Heart left ventricle (tissue), 16 donors: ENCODE measurements at places on chromosomes 3 and 15. TPM values are rescaled to one million over a fixed set of nuclear protein-coding genes. Genes with fewer than 3 reads are reported as not detected.
A peak's percentile ranks its signal among the peaks of the same experiment; 100 is the strongest.

GRCh38 chr3:25471081-25471768 lies 43.2 kb downstream of the RARB start:
- peaks cover 61% of the 10 kb centered on the region for H3K4me1 ChIP-seq
- peak overlapping the region; percentile 32 for H3K4me3 ChIP-seq
- H3K36me3 ChIP-seq: no peaks in the 10 kb centered on the region

AEN gene
- polyA plus RNA-seq: 21.8 TPM

DNA sequence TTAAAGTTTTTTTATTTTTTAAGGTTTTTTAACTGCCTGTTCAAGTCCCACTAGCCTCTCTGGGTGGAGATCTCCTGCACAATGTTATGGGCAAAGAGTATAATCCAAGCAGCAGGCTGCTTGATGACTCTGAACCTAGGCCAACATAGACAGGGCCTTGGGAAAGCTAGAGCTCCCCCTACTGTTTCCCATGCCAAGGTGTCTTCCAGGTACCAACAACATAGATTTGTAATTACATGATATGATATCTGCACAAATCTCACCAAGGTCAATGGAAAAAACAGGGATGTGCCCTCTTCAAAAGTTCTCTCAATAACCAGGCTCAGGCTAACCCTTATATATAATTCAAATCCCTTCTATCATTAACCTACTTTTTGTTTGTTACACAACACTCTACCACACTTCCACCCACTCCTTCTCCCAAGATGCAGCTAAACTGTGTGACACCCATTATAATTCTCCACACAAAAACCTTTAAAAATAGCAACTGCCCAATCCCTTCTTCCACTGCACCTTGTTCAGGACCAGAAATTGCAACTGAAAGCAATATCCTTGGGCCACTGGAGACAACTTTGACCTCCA lies 43.8 kb downstream of the RBM15B start:
- peaks cover 69% of the 10 kb centered on the region for H3K36me3 ChIP-seq
- no peaks in the 10 kb centered on the region for H3K27me3 ChIP-seq
- H3K27ac ChIP-seq: no peak overlapping the region
- H3K4me1 ChIP-seq: no peaks in the 10 kb centered on the region

- no peaks in the 10 kb centered on the region for H3K36me3 ChIP-seq
- DNase-seq: no peak
- H3K27ac ChIP-seq: no peak overlapping the region
- peak overlapping the region; percentile 98 for H3K4me3 ChIP-seq
Measured at GRCh38 chr3:58334506-58334884, 1.8 kb downstream of the PXK start.

DNA sequence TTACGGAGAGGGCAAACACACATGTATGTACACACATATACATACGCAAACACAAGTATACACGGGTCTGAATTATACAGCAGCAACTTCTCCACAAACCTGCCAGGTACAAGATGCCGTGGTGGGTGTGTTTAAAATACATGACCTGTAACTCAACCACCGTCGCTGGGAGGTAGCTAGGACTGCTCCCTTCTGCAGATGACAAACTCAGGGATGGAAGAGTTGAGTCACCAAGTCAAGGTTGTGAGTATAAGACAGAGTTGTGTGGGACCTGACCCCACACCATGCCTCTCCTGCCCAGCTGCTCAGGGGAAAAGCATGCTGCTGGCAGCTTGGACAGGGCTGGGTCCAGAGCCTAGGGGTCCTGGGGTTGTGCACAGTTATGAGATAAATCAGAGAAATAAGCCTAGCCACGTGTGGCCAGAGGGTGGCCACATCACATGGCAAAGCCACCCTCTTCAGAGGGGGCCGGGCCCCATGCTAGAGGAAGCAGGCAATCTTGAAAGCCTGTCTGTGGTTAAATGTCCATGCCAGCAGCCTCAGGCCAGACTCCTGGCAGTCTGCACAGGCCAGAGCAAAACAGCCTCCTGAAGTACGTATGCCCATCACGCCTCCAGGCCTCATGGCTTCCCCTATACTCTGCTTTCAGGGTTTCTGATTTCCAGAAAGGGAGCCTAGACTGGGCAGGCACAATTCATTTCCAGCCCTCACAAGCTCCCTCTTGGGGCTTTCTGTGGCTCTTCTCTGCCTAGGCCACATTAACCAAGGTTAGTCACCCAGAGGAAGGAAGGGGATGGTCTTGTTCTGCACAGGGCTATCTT lies 107.7 kb upstream of the RPL32 start:
- no peak for DNase-seq
- H3K4me1 ChIP-seq: peaks cover 16% of the 10 kb centered on the region
- H3K4me3 ChIP-seq: no peak overlapping the region
- H3K36me3 ChIP-seq: no peaks in the 10 kb centered on the region
- H3K27me3 ChIP-seq: no peaks in the 10 kb centered on the region

IL20RB gene
- 0.42 TPM for polyA plus RNA-seq

- no peak overlapping the region for H3K4me3 ChIP-seq
- no peaks in the 10 kb centered on the region for H3K36me3 ChIP-seq
- no peak overlapping the region for H3K27ac ChIP-seq
- H3K4me1 ChIP-seq: no peaks in the 10 kb centered on the region
- DNase-seq: no peak
- peaks cover 11% of the 10 kb centered on the region for H3K27me3 ChIP-seq
Measured at GRCh38 chr15:86016750-86017149, 62.9 kb upstream of the AGBL1 start.

GRCh38 chr3:187994221-187995042 lies 159.5 kb upstream of the LPP start:
- no peaks in the 10 kb centered on the region for H3K36me3 ChIP-seq
- DNase-seq: no peak
- no peak overlapping the region for H3K4me3 ChIP-seq
- H3K27ac ChIP-seq: no peak overlapping the region
- H3K4me1 ChIP-seq: no peaks in the 10 kb centered on the region

EXD1 gene
- not detected for polyA plus RNA-seq

DNA sequence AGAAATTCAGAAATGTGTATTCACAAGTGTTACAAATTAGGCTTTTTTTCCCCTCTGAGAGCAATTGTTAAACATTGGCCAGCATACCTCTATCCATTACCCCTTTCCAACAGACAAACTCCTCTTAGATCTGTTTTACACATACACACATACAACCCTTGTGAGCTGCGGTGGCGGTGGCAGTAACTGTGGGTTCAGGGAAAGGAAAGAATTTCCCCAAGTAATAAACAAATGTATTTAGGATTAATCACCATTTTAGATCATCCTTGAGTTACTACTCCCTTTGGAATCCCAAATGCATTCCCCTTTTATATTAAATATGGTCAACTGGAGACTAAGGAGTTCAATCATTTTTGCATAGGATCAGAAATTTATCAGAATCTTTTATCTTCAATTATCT lies 667.0 kb downstream of the FHIT start:
- H3K27me3 ChIP-seq: no peaks in the 10 kb centered on the region
- no peak overlapping the region for H3K27ac ChIP-seq
- no peak for DNase-seq
- H3K36me3 ChIP-seq: no peaks in the 10 kb centered on the region

DNA sequence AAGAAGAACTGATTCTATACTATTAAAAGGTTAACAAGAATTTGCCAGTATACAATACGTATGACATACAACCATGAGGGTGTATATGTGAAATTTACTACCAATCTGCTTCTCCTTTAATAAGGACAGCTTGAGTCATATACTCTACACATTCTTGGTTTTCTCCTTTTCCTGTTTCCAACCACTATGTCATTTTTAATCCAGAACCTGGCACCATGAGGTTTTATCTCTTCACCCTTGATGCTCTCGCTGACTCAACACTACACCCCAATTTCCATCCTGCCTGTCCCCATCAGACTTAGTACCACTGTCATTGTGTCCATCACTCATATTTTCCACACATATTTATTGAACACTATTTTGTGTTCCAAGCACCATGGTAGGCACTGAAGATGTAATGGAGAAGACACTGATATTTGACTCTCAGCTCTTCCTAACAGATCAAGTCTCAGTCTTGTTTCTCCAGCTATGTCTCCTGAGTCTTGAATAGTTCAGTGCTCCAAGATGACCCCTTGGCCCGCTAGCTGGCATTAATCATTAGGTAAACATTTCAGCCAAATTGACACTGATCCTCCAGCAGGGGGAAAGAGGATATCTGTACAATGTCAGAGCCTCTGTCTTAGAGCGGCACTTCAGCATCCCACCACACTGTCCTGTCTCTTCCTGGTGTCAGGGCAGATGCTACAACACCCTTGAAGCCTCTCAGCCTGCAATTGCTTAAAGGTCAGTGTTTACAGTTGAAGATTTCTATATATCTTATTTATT lies 11.2 kb upstream of the COL8A1 start:
- no peaks in the 10 kb centered on the region for H3K36me3 ChIP-seq
- H3K4me3 ChIP-seq: no peak overlapping the region
- H3K27ac ChIP-seq: no peak overlapping the region
- H3K27me3 ChIP-seq: no peaks in the 10 kb centered on the region
- DNase-seq: no peak
- no peaks in the 10 kb centered on the region for H3K4me1 ChIP-seq

DNA sequence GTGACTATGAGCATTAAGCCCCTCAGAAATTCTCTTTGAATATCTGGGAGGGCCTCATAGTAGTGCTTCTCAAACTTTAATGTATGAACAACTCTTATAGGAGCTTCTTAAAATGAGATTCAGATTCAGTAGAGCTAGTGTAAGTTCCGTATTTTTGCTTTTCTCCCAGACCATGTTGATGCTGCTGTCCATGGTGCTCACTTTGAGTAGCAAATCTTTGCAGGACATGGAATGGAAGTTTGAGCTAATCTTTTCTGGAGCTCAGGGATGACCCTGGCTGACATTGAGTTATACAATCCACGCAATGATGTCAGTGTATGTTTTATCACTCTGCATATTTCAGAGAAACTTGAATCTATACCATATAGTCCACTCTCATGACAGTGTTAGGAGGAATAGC lies 134.2 kb downstream of the OTOL1 start:
- no peak overlapping the region for H3K4me3 ChIP-seq
- H3K27ac ChIP-seq: no peak overlapping the region
- H3K4me1 ChIP-seq: no peaks in the 10 kb centered on the region
- DNase-seq: no peak
- no peaks in the 10 kb centered on the region for H3K27me3 ChIP-seq

- H3K27me3 ChIP-seq: no peaks in the 10 kb centered on the region
- peak overlapping the region; percentile 58 for H3K27ac ChIP-seq
Measured at GRCh38 chr3:71168880-71169411, 414.6 kb downstream of the FOXP1 start.

SPATA12 gene
- polyA plus RNA-seq: 0.04 TPM

DNA sequence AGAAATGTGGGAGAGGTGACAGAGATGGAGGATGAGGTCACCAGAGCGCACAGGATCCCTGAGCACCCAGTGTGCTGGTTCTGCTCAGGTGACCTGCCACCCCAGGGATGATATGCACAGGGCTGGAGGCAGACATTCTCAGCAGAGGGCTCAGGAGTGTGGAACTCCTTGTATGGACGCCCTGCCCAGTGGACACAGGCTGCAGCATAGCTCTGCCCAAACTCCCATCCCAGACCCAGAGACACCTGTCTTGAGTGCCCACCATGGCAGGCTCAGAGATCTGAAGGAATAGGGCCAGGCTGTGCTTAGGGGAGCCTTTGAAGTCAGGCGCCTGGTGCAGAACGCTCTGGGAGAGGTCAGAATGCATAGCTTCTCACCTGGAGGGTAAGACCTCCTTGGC lies 47.3 kb downstream of the PPCDC start:
- DNase-seq: no peak
- H3K4me1 ChIP-seq: peaks cover 72% of the 10 kb centered on the region

OR5K2 gene
- not detected for polyA plus RNA-seq

GNAT1 gene
- polyA plus RNA-seq: not detected

DNA sequence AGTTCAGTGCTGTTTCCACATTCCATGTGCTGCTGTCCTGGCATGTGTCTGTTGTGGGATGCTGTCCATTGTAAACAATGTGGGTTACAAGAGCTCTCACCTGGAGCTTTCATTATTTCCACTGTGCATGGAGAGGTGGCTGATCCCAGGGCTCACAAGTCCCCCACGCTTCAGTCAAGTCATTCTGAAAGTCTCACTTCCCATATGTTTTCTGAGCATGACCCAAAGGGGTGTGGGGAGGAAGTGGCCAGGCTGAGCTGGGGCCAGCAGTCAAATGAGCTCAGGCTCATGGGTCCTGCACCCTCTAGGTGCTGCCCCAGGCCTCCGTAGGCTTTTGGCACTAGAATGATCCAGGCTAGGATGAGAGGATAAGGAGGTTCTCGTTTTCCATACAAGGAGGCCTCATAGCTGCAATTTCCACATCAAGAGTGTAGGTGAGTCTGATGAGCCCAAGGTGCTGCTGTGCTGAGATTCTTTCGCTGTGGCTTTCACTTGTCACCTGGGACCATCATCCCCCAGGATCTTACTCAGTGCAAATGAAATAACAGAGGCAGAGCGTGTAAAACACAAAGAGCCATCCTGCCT lies 22.0 kb downstream of the STARD5 start:
- no peak overlapping the region for H3K27ac ChIP-seq
- H3K4me1 ChIP-seq: peaks cover 8% of the 10 kb centered on the region
- no peak for DNase-seq
- peaks cover 60% of the 10 kb centered on the region for H3K36me3 ChIP-seq
- H3K27me3 ChIP-seq: no peaks in the 10 kb centered on the region
- no peak overlapping the region for H3K4me3 ChIP-seq

DNA sequence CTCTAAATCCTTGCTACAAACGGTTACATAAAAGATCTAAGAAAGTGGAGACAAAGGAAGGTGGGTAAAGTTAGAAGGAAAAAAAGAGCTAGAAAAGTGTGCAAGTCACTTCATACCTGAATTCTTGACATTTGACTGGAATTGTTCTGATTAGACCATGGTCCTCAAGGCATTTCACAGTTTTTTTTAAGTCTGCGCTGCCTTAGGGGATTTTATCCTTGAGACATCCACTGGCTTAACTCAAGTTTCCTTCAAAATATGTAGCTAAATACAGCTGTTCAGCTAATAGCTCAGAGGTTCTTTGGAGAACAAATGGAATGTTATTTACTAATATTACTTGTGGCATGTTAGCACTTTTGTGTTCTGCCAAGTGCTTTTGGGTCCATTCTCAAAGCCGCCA lies 236.9 kb downstream of the TP63 start:
- peaks cover 2% of the 10 kb centered on the region for H3K36me3 ChIP-seq
- no peak overlapping the region for H3K4me3 ChIP-seq
- no peaks in the 10 kb centered on the region for H3K4me1 ChIP-seq
- H3K27me3 ChIP-seq: no peaks in the 10 kb centered on the region
- no peak overlapping the region for H3K27ac ChIP-seq

DNA sequence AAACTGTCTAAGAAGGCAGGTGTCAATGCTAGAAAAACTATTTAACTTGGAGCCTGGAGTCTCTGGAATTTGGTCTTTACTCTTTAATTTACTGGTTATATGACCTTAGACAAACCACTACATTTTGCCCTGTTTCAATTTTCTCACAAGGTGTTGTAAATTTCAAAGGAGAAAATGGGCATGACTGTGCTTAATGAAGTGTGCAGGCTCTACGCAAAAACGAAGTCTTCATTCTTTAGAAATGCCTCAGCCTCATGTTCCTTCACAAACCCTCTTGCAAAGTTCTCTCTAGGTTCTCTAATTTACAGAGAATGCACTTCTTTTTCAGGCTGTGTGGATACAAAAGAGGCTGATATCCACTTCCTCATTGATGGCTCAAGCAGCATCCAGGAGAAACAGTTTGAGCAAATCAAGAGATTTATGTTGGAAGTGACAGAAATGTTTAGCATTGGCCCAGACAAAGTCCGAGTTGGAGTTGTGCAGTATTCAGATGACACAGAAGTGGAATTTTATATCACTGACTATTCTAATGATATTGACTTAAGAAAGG lies 39.1 kb downstream of the COL6A5 start:
- DNase-seq: no peak
- no peaks in the 10 kb centered on the region for H3K4me1 ChIP-seq
- no peak overlapping the region for H3K27ac ChIP-seq

CPNE4 gene
- polyA plus RNA-seq: 22.2 TPM
